ENCODE measurements at places on chromosomes 3 and 15. TPM values are rescaled to one million over a fixed set of nuclear protein-coding genes. Genes with fewer than 3 reads are reported as not detected.

DNA sequence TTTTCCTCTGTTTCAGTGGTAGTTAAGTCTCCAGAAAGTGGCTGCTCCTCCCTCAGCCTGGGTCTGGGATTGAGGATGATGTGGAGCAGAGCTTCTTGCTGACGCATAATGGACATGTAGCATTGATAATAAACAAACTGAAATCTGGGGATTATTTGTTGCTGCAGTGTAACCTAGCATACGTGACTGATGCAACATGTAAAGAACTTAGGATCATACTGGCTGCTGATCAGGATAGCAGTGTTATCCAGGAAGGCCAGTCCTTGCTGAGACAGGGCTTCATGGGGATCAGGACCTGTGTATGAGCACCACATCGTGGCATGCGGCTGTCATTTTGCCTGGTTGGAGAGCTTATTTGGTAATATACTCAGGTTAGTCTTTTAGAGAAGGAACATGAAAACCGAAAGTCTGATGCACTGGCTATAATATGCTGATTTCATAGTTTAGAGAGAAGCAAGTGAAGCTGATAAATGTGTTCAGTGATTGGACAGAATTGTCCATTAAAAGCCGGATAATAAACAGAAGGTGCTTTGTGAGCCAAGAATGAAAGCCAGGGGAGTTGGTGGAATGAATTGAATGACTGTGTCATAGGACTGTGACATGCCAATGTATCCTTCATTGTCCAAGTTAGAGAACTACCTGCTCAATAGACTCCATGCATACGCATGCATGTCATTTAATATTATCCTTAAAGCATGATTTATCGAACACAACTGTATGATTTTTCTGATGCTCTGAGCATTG is 4.1 kb downstream of the MINAR1 start:
- no peak for DNase-seq

The ZNF660 gene
- total RNA-seq: 2.5 TPM

The FEZF2 gene
- total RNA-seq: not detected

- DNase-seq: no peak
Measured at GRCh38 chr3:47227678-47228077, 54.9 kb downstream of the KIF9 start.

- no peak for DNase-seq
Measured at GRCh38 chr3:171711461-171712170, 98.7 kb downstream of the PLD1 start.

DNA sequence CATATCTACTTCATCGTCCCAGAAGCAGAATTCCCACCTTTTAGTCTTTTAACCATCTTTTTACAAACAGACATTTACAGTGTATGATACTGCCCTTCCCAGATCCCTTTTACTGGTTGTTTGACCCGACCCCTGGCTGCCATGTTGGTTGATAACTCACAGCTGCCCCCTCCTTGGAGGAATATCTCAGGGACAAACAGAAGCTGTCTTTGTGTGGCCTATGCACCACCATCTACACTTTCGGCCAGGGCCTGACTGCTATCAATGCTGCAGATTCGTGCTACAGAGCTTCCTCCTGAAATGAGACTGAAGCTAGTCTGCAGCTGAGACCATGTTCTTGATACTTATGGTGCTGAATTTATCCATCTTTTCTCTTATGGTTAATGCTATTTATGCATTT is 6.6 kb upstream of the POLQ start:
- no peak for DNase-seq

GRCh38 chr3:148791920-148792319 is 35.7 kb upstream of the CPB1 start:
- DNase-seq: no peak

DNA sequence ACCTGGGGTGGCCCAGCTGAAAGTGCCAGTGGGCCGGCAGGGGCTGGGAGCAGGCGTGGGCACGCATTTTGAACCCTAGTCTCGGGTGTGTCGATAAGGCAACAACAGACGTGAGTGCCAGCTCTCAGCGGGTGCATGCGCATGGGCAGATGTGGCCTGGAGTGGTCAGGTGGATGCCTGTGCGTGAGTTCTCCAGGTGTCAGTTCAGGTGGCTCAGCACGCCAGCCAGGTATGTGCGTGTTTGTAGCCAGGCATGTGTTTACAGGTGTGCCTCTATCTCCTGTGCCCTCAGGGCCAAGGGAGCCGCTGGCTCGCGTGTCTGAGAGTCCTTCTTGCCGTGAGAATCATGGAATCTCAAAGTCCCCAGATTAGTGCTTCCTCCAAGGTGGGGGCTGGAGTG is 14.8 kb downstream of the CYP1A2 start:
- DNase-seq: no peak

GRCh38 chr3:53817809-53818208 is 28.4 kb downstream of the CHDH start:
- DNase-seq: no peak

DNA sequence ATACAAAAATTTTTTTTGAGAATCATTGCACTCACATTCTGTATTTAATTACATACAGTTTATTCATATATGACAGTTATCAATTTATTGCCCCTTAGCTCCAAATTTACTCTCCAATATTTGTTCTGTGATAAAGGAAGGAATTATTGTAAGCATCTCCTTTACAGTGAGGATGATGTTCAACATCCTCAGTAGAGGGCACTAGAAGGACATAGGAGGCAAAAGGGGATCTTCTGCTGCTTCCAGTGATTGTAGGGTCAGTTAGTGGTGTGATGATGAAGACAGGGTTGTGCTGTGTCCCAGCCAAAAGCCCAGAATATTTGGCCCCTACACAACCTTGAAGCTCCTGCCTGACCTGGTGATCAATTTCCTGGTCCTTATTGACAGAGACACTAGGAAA is 89.9 kb upstream of the DCBLD2 start:
- DNase-seq: no peak

GRCh38 chr3:125310623-125311081 is 64.5 kb downstream of the ZNF148 start:
- DNase-seq: no peak

The APOD gene
- total RNA-seq: 90.4 TPM

The CLRN1 gene
- not detected for total RNA-seq

DNA sequence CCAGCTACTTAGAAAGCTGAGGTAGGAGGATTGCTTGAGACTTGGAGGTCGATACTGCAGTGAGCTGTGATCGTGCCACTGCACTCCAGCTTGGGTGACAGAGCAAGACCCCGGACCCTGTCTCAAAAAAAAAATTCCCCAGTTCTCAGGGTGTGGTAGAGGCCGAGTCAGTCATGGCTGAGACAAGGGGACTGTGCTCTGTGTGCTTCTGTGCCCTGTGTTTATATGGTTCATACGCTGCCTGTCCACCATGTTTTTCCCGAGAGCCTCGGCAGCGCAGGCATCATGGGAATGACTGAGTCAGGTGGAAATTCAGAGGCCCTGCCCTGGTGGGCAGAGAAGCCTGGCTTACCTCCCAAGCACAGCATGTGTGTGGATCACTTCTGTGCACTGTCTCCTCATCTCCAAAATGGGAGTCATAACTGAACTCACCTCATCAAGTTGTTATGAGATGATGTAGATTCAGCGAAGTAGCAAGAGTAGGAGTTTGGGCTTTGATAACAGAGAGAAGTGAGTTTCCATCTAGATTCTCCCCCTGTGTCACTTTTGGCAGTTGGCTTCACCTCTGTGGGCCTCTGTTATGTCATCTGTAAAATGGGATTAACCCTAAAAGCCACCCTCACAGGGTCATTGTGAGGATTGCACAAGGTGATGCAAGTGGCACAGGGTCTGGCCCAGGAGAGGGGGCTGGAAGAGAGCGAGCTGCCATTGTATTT is 56.9 kb downstream of the FLNB start:
- no peak for DNase-seq

- DNase-seq: no peak
Measured at GRCh38 chr15:25180606-25181292, 226.0 kb downstream of the SNRPN start.

DNA sequence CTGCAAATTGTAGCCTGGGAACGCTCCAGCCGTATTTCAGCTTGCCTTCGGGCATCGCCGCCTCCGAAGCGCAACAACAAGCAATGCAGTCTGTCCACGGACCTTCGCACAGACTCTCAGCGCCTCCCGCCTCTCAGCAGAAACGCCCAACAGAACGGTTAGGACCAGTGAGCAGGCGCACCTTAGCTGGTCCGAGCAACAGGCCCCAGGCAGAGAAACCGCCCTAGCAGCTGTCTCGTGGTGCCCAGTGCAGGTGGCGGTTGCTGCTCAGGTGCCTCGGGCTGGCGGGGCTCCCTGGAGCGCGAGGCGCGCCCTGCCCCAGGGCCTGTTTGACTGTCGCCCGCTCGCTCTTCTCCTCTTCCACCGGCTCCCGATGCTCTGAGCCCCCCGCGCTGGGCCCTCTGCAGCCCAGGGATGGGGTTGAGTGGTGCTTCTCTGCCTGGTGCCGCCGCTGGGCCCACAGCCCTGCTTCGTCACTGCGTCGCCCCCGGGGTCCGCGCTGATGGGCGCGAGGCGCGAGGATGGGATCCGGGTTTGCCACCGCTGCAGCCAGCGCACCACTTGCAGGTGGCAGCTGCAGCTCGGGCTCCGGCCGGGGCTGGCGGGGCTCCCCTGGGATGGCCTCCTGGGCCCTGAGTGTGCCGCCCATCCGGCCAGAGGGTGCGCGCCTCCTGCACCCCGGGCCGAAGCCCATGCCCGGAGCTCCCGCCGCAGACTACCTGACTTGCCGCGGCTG is 268.4 kb upstream of the FRG2C start:
- no peak for DNase-seq

DNA sequence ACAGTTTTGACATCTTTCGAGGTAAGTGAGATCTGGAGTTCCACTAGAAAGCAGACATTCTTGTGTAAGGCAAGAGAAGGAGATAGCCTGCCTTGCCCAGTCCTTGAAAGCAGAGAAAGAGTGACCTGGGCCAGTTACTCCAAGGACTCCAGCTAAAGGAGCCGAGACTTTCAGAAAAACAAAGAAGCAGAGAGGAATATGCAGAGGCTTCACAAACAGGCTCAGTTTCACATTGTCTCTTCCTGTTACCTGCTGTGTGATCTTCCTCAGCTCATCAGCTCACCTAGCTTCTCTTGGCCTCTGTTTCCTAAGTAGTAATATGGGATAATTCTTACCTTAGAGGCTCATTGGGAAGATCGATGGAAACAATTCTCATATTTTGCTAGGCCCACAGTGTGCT is 81.0 kb downstream of the CDC25A start:
- DNase-seq: no peak

The PCNP gene
- total RNA-seq: 58.4 TPM

- DNase-seq: no peak
Measured at GRCh38 chr15:63037976-63038720, 4.4 kb upstream of the TPM1 start.

The HDDC3 gene
- 5.8 TPM for total RNA-seq

The CCDC191 gene
- 0.92 TPM for total RNA-seq

The SLCO2A1 gene
- total RNA-seq: 18.9 TPM

The NR2C2 gene
- 36.7 TPM for total RNA-seq

DNA sequence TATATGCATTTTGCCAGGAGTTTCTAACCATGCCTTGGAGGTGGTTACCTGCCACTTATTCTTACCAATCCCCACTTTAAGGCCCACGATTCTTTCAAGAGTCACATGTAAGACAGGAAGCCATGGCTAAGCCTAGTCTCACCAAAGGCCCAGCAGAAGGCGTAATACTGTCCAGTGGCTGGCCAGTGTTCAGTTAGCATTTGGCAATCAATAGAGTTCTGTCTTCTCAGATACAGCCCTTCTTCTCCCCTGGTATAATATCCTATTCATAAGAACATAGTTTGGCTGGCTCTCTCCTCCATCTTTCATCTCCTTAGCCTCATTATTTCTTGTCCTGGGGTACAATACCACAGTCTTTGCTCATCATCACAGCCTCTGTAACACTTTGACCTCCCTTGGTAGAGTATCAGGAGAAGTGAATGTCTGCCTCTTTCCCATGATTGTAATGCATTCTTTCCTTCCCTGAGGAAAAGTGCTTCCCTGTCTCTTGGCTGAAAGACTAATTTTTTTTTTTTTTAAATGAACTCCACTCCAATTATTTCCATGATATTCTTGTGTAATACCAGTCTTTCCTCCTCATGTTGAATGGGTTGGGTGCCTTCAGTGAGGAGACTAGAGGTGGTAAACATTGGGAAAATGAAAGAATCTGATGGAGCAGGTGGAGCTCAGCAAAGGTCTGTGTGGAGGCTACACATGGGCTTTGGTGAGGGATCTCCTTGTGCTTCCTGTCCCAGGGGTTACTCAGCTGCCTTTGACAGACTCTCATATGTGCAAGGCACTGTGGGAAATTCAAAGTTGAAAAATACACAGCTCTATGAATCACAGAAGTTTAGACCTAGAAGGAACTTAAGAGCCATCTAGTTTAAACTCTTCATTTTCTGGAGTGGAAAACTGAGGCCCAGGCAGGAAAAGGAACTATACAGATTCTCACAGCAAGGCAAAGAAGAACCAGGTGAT is 218.2 kb downstream of the P3H2 start:
- no peak for DNase-seq

GRCh38 chr3:179981646-179982045 is 55.1 kb downstream of the PEX5L start:
- no peak for DNase-seq

The BCL2A1 gene
- 1.2 TPM for total RNA-seq

The EPHA6 gene
- total RNA-seq: 0.34 TPM
